Activated CD8-positive, alpha-beta memory T cell treated with anti-CD3 and anti-CD28 coated beads for 4 hours (primary cell): ENCODE measurements at places on chromosomes 4 and X.

DNA sequence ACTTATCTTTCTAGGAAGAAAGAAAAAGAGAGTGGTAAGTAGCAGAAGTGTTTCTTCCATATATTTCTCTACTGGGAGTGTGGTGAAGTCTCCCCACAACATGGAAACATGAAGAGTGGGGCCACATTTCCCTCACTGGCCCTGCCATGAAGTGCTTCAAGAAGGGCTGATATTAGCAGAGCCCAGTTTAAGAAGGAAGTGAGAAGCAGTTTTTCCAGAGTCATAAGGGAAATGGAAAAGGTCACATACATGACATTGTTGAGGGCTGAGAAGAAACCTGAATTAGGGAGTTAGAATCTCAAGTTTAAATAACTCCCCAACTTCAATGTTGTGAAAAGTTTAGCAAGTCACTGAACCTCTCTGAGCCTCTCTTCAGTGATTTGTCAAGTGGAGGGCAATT, 171.9 kb upstream of the RBPJ start:
- DNase-seq, result no peak

- DNase-seq, result no peak
These were observed 243.3 kb downstream of the CBR4 start for GRCh38 chr4:168766604-168767316.

DNA sequence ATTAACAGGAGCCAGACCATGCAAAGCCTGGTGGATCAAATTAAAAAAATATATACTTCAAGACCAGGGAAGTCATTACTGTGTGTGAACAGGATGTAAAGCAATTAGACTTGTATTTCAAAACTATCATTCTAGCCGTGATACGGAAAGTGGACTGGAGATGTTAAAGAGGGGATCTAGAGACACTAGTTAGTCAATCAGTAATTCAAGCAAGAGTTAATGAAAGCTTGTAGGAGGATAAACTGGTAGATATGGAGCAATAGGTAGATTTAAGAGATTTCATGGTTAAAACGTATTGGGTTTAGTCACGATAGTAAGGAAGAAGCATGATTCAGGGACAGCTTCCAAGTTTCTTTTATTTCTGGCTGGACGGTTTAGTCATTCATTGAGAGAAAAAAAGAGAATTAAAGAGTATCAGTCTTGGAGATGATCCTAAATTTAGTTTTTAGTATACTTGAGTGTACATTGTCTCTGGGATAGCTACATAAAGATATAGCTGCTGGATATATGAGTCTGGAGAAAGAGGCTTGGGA, 3.9 kb downstream of the MAD2L1 start:
- no peak for DNase-seq

GRCh38 chr4:41213625-41214135, 662 bp downstream of the APBB2 start:
- no peak for DNase-seq

GRCh38 chr4:112279882-112280315, 5.8 kb downstream of the TIFA start:
- DNase-seq, result no peak

DNA sequence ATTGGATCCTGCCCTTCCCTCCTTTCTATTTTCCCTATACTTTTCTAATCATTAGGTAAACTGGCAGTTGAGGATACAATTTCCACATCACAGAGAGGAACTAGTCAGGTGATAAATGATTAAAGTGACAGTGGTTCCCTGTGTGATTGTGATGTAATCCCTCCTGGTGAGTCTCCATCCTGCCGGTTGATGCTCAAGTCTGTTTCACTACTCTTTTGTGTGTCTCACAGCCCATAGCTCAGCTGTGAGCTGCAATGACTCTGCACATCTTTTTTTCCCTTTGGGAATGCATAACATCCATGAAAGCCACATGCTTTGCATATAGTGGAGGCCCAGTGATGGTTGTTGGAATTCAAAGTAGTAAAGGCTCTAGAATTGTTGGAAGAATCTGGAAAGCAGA, 60.4 kb downstream of the CCNI start:
- DNase-seq, result no peak

GRCh38 chr4:153809916-153810810, 21.3 kb upstream of the SFRP2 start:
- DNase-seq, result no peak

GRCh38 chr4:146243883-146244277, 29.5 kb downstream of the REELD1 start:
- no peak for DNase-seq

DNA sequence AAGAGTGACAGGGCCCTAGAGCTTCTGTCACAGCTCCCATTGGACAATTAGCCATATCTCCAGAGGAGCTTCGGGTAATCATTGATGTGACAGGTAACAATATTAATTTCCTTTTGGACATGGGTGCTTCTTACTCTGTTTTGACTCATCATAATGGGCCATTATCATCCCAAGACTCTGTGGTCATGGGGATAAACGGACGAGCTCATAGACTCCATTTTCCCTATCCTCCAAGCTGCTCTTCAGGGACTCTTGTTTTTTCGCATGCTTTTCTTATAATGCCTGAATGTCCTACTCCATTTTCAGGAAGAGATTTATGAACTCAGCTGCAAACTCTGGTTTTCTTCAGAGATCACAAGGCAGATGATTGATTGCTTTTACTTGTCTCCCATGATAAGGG, 17.0 kb upstream of the UGT2B17 start:
- DNase-seq, result no peak

- no peak for DNase-seq
These were observed 2.1 kb downstream of the NSD2 start for GRCh38 chr4:1873291-1873690.

DNA sequence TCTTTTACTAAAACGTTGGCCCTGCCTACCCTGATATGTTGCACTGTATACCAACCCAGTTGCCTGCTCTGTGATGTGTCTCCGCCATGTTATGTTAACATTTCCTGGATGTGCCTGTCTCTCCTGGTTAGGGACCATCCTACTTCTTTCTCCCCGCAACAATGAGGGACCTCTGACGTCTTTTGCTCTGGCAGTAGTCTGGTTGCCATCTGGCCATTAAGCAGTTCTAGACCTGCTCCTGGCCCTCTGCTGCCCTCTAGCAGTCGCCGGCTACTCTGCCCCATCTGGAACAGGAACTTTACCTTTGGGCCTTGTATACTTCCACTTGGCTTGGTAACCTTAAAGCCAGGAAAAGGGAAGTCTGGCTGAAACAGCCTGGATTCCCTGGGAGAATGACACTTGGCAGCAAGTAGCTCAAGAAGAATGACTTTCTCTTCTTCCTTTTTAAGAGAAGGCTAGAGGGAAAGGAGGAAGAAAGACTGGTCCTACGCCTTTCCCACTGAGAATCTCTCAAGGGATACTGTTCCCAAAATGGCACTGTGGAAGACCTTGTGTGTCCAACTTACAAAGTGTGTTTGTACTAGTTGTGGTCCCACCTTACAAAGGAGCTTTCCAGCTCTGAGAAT, 63.5 kb downstream of the GPC3 start:
- DNase-seq, result no peak

DNA sequence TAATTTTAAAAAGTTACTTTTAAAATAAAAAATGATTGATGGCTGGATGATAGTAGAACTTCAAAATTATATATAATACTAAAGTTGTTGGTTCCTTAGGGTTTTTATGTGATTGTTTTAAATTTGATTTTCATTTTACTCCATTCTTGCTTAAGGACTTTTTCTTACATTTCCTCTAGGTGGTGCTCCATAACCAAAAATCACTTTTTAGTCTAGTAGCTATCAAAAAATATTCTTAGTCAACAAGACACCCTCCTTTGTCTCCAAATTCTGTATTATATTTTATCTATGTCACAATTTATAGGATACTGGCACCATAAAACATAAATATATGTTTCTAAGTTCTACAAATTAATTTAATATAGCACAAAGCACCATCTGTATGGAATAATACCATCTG, 67.2 kb upstream of the BRWD3 start:
- DNase-seq, result no peak

DNA sequence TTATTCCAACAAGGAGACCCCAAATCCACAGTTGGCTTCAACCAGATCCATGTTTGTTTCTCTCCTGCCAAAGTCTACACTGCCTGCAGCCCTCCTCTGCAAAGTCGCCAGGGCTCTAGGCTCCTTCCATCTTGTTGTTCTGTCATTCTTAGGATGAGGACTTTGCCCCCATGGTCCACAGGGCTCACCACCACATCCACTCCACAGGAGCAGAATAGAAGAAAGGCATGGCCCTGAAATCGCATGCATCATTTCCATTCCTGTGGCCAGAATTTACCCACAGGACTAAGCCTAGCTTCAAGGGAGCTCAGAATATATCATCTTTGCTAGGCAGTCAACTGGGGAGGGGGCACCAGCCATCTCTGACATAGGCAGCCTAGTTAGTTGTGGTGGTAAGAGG, 254.7 kb downstream of the FBXW7 start:
- no peak for DNase-seq

DNA sequence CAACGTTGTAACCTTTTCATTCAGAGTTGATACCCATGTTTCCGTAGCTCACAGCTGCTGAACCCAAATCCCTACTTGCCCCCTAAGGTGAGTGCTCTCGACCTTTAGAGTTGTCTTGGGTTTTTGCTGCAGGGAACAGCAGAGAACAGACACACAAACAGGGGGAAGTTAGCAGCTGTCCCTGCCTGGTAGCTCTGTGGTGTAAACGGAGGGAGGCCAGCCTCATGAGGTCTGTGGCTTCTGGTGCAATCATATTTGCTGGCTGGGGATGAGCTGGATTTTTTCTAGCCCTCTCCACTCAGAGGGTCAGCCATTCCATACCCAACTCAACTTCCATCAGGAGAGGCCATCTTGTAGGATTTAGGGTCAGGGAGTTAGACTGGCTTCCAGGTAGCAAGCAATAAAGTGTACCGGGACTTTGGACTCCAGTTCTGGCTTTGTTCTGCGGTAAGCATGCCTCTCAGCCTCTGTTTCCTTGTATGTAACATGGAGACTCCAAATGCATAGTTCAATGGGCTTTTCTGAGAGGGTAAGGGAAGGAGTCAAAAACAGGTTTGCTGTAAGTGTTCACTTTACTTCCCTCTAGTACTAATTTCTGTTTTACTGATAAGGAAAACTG, 218.9 kb downstream of the MID1IP1 start:
- no peak for DNase-seq

- DNase-seq, result no peak
These were observed 53.5 kb upstream of the HPRT1 start for GRCh38 chrX:134406356-134407064.

DNA sequence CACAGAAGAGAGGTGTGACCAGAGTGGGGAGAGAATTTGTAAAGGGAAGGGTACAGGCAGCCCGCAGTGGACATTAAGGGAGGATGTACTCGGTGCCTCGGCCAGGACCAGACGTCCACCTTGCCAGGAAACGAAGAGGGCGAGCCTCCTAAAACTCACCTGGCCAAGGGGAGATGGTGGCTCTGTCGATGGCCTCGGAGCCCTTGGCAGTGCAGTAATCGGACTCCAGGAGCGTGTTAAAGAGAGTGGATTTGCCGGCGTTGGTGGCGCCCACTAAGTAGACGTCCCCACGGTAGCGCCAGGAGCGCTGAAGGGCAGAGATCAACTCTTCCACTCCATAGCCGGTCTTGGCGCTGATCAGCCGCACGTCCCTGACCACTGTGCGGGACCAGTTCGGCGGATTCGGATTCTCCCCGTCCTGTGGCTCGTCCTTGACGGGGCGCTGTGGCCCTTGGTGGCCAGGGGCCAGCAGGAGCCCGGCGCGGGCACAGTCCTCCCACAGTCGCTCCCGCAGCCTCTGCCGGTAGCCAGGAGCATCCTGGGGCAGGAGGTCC, 1.0 kb downstream of the NOA1 start:
- no peak for DNase-seq

DNA sequence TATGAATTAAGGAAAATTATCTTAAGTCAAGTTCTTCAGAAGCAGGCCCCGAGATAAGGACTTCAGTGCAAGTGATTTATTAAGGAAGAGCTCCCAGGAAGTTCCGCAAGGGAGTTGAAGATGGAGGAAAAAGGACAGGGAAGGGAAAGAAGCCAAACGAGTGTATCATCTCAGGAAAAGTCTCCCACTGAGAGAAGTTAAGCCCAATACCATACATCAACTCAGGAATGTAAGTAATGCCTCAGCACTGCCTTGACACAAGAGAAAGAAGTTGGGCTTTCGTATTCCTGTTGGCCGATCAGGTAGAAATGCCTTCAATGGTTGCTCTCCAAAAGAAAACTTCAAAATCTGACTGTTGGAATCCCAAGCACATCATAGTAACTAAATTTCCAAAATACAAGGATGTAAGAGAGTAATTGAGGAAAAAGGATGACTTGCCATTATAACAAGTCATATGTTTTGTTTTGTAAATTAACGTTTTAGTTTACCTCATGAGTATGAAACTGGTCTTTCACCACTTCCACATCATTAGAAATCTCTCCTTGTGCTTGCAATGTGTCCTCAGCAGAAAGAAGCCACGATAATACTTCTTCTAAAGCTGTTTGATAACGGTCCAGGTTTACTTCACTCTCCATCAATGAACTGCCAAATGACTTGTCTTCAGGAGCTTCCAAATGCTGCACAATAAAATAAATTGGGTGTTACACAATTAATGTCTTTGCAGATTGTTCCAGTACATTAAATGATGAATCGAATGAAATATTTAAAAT, 566.7 kb downstream of the DMD start:
- DNase-seq, result no peak

- DNase-seq, result no peak
These were observed 90.2 kb upstream of the PDLIM3 start for GRCh38 chr4:185625503-185625902.

DNA sequence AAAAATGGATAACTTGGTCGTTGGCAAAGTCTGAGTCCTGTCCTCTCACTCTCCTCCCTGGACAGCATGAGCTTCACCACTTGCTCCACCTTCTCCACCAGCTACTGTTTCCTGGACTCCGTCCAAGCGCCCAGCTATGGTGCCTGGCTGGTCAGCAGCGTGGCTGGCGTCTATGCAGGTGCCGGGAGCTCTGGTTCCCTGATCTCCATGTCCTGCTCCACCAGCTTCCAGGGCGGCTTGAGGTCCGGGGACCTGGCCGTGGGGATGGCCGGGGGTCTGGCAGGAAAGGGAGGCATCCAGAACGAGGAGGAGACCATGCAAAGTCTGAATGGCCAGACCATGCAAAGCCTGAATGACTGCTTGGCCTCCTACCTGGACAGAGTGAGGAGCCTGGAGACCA, 100.8 kb downstream of the NCAPG start:
- no peak for DNase-seq

- DNase-seq, result no peak
These were observed at the start of gene NKX1-1 for GRCh38 chr4:1406394-1406980. Gene NKX1-1, minus strand, starts transcription at chr4:1406442. Its CDS starts 0 bp downstream, at chr4:1406442.

DNA sequence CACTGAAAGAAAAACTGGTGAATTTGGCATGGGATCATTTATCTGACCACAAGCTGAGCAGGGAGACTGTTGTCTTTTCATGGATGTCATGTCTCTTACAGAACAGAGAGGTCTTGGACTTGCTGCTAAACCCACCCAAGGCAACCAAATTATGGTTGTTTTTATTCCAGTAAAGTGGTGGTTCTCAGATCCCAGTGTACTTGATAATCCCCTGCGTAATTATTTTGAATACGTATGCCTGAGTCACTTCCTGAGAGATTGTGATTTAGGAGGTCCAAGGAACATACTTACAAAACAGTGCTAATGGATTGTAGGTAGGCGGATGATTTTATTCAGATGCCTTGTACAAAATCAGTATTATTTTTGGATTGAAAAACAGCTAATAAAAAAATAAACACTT, 585.6 kb downstream of the IL1RAPL1 start:
- DNase-seq, result no peak
